ENCODE measurements at places on chromosomes 4 and X. TPM values are rescaled to one million over a fixed set of nuclear protein-coding genes. Genes with fewer than 3 reads are reported as not detected.

Gene GABRQ
- total RNA-seq, result 0.79 TPM

DNA sequence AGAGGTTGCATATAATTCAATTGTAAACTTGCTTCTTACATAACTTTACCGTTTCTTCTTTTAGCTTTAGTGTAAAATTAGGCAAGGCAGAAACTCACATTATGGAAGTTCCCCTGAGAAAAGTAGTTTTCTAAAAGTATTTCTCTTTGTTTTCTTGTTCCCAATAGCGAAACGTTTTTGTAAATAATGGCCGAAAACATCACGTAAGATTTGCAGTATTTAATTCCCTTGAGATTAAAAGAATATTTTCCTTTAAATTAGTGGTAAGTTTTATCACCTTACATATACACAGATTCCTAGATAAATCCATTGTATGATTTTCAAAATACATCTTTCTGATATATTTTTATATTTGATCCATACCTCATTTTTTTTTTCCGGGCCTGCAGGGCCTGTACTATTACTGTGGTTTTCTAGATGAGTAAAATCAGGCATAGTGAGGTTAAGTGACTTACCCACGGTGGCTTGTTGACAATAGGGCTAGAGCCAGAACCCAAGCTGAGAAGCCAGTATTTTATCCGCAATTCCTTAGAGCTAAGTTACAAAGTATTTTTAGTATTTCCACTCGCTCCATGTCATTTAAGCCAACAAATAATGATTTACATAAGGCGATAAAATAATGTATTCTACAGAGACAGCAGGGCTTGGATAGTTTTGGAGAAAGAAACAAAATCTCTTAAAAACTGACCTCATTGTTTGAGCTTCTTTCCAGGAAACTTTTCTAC lies 82.2 kb upstream of the VEGFC start:
- peak; percentile 82 for DNase-seq

DNA sequence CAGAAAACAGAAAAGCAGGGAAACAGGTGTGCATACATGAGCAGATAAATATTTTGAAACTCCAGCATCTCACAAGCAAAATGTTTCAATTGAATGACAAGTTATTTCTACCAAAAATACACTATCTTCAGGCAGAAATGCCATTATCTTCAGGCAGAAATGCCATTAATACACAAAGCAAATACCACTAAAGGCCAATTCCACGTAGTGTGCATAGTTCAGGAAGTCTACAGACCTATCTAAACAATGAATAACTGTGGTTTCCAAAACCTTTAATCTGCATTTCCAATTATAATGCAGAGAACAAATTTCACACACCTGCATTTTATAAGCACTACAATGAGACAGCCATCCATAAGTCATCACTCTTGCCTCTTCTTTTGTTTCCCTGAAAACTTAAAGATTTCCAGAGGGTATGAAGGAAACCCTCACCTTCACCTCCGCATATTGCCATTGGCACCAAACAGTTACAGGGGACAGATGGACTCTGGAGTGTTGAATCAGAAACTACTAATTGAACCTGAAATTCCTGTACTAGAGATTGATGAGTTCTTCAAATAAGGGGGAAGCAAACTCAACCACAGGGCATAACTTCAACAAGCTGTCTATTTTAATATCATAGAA lies 179.0 kb downstream of the PDGFC start:
- no peak for DNase-seq

Gene ZNF711
- total RNA-seq, result 25.4 TPM

DNA sequence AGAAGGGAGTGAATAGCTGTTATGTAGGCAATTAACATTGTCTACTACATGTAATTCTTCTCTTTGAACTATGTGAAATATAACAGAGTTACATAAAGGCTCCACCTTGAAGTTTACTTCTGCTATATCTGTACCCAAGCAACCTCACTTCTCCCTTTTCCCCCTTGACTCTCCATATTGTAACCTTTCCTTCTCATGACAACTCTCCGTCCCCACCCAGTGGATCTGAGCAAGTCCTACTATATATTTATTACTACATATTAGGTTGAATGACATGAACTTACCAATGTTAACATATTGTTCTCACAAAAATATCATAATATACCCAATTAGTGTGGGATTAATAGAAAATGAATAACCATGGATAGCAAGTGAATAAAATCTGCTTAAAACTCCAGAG lies 93.2 kb upstream of the ATP8A1 start:
- DNase-seq, result no peak

DNA sequence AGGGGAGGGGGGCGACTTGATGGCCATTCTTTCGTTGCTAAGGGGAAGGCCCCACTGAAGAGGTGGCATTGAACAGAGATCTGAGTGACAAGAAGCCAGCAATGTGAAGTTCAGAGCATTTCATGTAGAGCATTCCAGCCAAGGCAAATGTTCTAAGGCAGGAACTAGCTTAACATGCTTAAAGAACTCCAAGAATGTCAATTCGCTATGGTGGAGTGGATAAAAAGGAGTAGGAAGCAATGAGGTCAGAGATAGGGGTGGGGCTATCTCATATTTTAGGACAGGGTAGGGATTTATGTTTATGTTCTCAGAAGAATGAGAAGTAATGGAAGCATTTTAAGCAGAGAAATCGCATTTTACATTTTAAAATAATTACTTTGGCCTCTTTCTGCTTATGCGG lies 130.9 kb downstream of the TTC29 start:
- no peak for DNase-seq

- DNase-seq, result no peak
Measured at GRCh38 chrX:127596882-127597281, 455.3 kb downstream of the ACTRT1 start.

Gene ATP6AP1
- 30.3 TPM for total RNA-seq

- no peak for DNase-seq
Measured at GRCh38 chrX:72478853-72479252, 93.8 kb downstream of the HDAC8 start.

Gene EPHA5
- 0.59 TPM for total RNA-seq

Gene MAGEE2
- total RNA-seq, result not detected

Gene WNK3
- total RNA-seq, result 3.1 TPM

Gene MAGEA11
- total RNA-seq, result not detected

DNA sequence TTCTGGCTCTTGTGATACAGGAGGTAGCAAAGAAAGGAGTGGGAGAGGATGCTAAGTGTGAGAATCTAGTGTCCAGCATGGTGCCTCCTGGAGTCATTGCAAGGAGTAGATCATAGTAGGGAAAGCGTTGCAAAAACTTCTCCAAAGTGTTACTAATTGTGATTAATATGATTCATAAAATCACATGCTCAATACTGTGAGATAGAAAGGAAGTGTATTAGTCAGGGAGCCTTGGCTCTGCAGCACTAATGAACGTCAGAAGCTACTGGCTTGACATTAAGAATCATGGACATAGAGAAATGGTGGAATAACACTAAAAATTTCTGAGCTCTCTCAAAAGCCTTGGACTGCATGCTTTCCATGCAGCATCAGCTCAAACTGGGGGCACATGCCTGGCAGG lies 299.1 kb downstream of the EVC2 start:
- DNase-seq, result no peak

GRCh38 chr4:152590179-152591031 lies 54.5 kb upstream of the FBXW7 start:
- DNase-seq, result peak; percentile 74

GRCh38 chr4:156638334-156638733 lies 333.3 kb downstream of the PDGFC start:
- DNase-seq, result no peak

GRCh38 chr4:32003548-32003947 lies 1283.4 kb downstream of the PCDH7 start:
- DNase-seq, result no peak

DNA sequence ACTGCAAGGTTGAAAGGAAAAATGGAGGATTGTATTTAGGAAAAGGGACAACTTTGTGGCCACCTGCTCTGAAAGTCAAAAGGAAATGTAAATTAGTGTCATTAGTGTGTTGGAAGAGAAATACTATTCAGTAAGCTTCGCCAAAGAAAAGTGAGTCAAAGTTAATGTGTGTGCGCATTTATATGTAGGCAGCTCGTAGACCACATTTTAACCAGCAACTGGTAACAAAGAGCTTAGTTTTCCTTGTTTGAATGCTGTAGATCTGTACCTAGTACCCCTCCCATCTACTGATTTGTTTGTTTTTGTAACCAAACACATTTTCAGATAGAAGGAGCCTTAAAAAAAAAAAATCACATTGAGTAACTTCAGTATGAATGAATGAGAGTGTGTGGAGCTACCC lies 69.3 kb downstream of the GPAT3 start:
- DNase-seq, result no peak

Gene RASL11B
- 21.5 TPM for total RNA-seq

- DNase-seq, result no peak
Measured at GRCh38 chr4:59044286-59044900, 1934.2 kb upstream of the IGFBP7 start.

- no peak for DNase-seq
Measured at GRCh38 chr4:107444-108429, 16.6 kb upstream of the ZNF718 start.

Gene TNIP2
- 12.4 TPM for total RNA-seq

Gene BTK
- total RNA-seq, result 8.2 TPM

GRCh38 chr4:77349364-77349763 lies 192.4 kb downstream of the CCNG2 start:
- peak; percentile 47 for DNase-seq

DNA sequence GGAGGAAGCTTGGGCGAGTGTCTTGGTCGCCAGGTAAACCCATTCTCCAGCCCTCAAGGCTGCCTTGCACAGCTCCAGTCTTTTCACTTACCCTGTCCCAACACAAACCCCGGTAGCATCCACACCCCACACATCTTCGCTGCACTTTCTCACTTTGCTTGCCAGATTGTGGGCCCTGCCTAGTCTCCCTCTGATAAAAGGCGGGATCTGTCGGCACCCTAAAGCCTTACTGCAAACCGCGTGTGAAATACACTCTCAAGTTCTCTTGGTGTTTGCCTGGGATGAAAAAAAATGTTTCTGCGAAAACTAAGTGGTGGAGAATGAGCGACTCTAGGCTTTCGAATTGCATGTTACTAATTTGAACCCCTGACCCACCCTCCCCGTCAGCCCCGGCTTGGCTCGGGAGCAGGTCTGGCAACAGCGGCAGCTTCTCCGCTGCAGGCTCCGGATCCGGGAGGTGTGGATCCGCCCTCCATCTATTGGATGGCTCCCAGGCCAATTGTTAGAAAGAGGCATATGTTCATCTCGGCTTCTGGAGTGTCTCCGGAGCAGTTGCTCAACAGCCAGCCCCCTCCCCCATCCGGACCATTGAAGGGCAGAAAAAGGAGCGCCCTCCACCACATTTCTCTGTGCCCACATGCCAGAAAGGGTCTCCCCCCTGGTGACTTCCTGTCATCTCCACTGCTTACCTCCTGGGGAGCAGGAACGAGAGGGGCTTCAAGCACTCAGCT lies 3.0 kb upstream of the CITED1 start:
- peak; percentile 21 for DNase-seq

- DNase-seq, result no peak
Measured at GRCh38 chrX:46715530-46715929, 43.4 kb downstream of the SLC9A7 start.

Gene PUDP
- total RNA-seq, result 7.7 TPM

- DNase-seq, result no peak
Measured at GRCh38 chrX:85109235-85109634, 105.6 kb downstream of the APOOL start.

DNA sequence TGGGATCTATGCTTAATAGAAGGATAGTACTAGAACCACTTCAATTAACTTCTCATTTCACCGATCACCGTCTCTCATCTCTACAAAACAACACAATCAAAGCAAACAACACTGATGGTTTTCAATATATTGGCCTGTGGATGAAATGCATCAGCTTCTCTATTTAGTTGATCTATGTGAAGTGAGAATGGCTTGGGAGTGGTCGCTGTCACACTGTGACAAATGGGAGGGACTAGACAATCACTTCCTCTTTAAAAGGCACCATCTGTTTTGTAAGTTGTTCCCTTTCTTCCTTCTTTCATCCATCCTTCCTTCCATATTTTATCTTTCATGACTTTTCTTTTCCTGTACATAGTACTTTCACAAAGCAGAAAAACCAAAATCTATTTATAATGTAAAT lies 23.9 kb upstream of the NWD2 start:
- DNase-seq, result no peak

Gene MAGEB17
- not detected for total RNA-seq

DNA sequence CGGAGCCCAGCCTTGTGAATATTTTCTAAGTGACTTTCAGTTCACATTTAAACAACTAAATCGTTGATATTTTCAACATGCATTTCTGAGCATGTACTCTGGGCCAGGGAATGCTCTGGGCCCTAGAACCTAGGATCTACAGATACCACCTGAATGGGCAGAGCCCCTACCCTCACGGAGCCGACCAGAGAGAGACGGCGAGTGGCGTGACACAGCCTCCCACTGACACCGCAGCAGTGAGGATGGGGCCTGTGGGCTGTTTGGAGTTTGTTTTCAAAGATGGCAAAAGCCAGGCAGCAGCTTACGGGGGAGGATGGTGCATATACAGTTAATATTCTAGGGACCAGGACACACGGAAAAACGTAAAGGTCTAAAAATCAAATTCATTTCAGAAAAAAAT lies 17.7 kb downstream of the NELFA start:
- no peak for DNase-seq

DNA sequence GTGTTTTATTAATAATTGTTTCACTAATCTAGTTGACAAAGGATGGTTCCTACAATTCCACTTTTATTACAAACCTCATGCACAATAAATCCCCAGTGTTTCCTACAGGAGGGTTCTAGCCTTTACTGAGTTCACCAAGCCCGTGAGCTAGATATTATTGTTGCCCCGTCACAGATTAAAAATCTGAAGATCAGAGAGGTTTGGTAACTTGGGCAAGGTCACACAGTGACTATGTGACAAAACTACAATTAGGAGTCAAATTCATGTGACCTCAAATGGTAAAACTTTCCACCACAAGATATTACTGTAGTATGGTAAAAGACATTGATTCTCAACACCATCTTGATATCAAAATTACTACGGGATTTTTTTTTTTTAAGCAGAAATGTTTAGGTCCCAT lies 124.6 kb downstream of the BTC start:
- DNase-seq, result no peak

Gene RNF175
- total RNA-seq, result 1.9 TPM

Gene ZDHHC15
- total RNA-seq, result 3.0 TPM

- DNase-seq, result no peak
Measured at GRCh38 chrX:7775987-7776386, 67.0 kb upstream of the VCX start.

- DNase-seq, result no peak
Measured at GRCh38 chrX:47927212-47927611, 76.6 kb downstream of the ZNF182 start.

GRCh38 chr4:89371614-89372013 lies 64.0 kb upstream of the GPRIN3 start:
- no peak for DNase-seq

GRCh38 chr4:104728380-104729122 lies 233.9 kb upstream of the CXXC4 start:
- no peak for DNase-seq

DNA sequence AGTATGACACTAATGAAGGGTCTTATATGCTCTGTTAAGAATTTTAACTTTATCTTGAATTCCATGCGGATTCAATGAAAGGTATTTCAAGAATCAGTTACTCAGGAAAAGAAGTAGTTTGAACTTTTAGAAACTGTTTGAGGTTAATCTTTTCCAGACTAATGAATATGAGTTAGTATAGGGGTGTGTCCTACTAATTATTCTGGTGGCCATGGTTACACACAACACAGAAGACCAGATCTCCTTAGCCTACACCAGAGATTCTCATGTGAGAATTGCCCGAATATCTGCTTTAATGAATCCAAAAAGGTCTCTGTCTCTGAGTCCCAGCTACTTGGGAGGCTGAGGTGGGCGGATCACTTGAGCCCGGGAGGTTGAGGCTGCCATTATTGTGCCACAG lies 100.4 kb downstream of the MMRN1 start:
- DNase-seq, result no peak

Gene ENPEP
- 26.7 TPM for total RNA-seq

GRCh38 chrX:154605566-154605965 lies 13.5 kb downstream of the CTAG1B start:
- no peak for DNase-seq
